ENCODE measurements at places on chromosomes 4 and X. TPM values are rescaled to one million over a fixed set of nuclear protein-coding genes. Genes with fewer than 3 reads are reported as not detected.

SMPX gene
- total RNA-seq: not detected

C4orf36 gene
- total RNA-seq: 0.60 TPM

REST gene
- total RNA-seq: 57.4 TPM

MND1 gene
- 2.2 TPM for total RNA-seq

CD38 gene
- total RNA-seq: not detected

HAUS3 gene
- 10.0 TPM for total RNA-seq

MAGEA8 gene
- not detected for total RNA-seq

CABS1 gene
- total RNA-seq: not detected

MMGT1 gene
- total RNA-seq: 27.6 TPM

HSFX4 gene
- not detected for total RNA-seq

TRIM75 gene
- total RNA-seq: not detected

CCDC149 gene
- total RNA-seq: 21.4 TPM

ZCCHC12 gene
- not detected for total RNA-seq

ANK2 gene
- total RNA-seq: 71.2 TPM

ABLIM2 gene
- total RNA-seq: 0.64 TPM

FAM156A gene
- total RNA-seq: 23.8 TPM

RPA4 gene
- total RNA-seq: 0.12 TPM

PAGE2B gene
- not detected for total RNA-seq

MAGIX gene
- total RNA-seq: 3.5 TPM

CENPE gene
- total RNA-seq: 8.2 TPM

SLC4A4 gene
- 12.8 TPM for total RNA-seq

SSX2 gene
- total RNA-seq: not detected

DMRTC1 gene
- total RNA-seq: not detected

GLRB gene
- 12.6 TPM for total RNA-seq

PLP1 gene
- 1.2 TPM for total RNA-seq

RNF212 gene
- total RNA-seq: 9.1 TPM

NPY1R gene
- total RNA-seq: 0.22 TPM

ZNF275 gene
- 16.9 TPM for total RNA-seq

EDNRA gene
- 135 TPM for total RNA-seq

CHRNA9 gene
- total RNA-seq: not detected

NUDT10 gene
- 1.7 TPM for total RNA-seq

CT55 gene
- total RNA-seq: not detected

All from chondrocyte (in vitro differentiated cells).